Activated T-cell treated with anti-CD3 and anti-CD28 coated beads for 1 hour (primary cell): ENCODE measurements at places on chromosomes 7 and 10.

DNA sequence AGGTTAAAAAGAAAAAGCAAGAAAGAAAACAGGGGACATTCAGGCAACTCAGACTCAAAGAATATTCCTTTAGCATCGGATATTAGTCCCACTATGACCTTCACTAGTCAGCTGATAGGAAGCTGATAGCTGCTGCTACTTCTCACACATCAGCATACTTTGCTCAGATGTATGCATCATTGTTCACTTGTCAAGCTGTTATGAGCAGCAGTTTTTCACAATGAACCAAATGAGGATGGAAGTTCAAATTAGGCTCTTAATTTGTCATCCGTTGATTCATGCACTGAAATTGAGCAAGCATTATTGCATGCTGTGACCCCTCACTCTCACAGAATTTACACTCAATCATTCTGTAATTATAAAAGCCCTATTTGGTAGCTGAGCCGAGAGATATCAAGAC lies 257.7 kb downstream of the SNX13 start:
- DNase-seq, result no peak

- no peak for DNase-seq
Observed at GRCh38 chr10:43324876-43325275, 46.6 kb upstream of the FXYD4 start.

DNA sequence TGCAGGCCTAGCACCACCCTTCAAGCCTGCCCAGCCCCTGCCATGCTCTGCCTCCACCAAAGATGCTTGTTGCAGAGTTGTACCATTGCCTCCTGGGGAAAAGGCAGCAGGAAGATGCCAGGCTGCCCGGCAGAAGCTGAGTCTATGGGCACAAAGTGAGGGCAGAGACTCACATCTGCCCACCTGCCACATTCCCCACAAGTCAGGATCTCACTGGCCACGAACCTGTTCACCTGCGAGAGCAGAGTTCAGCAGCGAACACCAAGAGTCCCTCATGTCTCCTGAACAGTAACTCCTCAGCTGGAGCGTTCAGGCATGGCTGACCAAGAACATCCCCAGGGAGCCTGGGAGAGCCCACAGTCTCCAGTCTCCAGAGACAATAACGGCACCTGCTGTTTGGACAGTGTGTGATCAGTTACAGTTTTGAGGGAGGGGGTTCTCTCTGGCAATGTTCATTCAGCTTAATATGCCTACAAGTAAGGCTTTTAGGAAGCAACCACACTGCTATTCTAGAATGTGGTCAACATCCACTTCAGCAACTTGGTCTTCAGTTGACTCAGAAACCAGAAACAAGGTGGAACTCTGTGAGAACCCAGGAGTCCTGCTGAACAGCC lies 78.5 kb downstream of the GRID1 start:
- DNase-seq, result no peak

GRCh38 chr10:101062232-101063049 lies 652 bp downstream of the KAZALD1 start:
- peak; percentile 38 for DNase-seq

- DNase-seq, result no peak
Observed at GRCh38 chr7:20269726-20270125, 52.5 kb upstream of the MACC1 start.

DNA sequence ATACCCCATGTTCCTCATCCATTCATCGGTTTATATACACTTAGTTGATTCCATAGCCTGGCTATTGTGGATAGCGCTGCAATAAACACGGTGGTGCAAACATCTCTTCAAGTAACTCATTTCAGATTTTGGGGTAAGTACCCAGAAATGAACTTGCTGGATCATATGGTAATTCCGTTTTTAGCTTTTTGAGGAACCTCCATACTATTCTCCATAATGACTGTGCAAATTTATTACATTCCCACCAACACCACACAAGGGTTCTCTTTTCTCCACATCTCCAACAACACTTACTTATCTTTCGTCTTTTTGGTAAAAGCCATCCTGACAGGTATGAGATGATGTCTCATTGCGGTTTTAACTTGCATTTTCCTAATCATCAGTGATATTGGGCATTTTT lies 3.7 kb downstream of the NPFFR1 start:
- DNase-seq, result no peak

- DNase-seq, result no peak
Observed at GRCh38 chr10:70566515-70567290, 35.8 kb downstream of the PRF1 start.

- DNase-seq, result no peak
Observed at GRCh38 chr10:87603196-87603595, 56.5 kb upstream of the PAPSS2 start.

- no peak for DNase-seq
Observed at GRCh38 chr7:157475095-157475494, 138.3 kb downstream of the DNAJB6 start.
